ENCODE measurements at places on chromosomes 3 and 15.

GRCh38 chr3:146125951-146126350 is 35.0 kb downstream of the PLOD2 start:
- no peak for DNase-seq

DNA sequence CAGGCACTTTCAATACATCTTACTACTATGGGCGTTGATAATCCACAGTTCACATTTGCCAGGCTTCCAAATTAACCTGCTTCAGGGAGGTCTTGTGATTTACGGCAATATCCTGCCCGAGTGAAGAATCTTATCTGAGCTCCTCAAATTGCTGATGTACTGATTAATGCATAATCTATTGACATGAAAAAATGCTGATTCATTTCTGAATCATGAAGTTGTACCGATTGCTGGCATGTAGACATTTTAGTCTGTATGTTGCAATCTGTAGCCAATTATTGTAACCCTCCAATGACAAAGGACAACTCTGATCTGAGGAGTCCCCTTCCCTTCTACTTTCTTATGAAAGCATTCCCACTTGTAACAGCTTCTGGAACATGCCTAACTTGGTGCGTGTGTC is 97.2 kb downstream of the SEC22A start:
- DNase-seq, result no peak

DNA sequence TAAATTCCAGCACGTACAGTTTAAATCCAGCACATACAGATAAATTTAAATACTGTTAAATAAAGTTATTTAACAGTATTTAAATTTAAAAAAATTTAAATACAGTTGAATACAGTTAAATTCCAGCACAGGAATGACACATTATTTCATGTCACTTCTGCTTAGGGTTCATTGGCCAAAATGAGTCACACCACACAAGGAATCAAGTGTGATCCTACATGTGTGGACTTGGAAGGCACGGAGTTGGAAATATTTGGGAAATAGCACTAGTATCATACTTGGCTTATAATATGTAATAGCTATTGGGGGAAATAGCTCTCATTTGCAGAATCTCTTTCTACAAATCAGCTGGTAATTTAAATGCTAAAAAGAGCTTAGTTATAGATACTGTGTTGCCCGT is 10.6 kb downstream of the RAB7A start:
- DNase-seq, result no peak

- no peak for DNase-seq
Observed at GRCh38 chr15:99571299-99571698, 5.5 kb downstream of the MEF2A start.

- DNase-seq, result no peak
Observed at GRCh38 chr3:62183969-62184368, 189.4 kb downstream of the FEZF2 start.

DNA sequence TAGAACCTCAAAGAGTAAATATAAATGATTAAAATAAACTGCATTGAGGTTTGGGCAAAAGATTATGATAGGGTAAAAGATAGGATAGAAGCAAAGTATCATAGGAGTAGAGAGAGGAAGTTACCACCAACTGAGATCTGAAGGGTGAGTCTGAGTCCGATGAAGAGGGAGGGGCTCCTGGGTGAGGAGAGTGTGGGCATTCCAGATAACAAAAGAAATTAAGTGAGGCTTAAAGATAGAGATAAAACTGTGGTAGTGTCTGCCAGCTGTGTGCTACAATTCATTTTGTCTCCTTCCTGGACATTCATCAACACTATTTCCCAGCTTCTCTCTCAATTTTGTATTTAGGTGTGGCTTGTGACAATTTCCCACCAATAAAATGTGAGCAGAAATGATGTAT is 343.0 kb upstream of the PLSCR5 start:
- DNase-seq, result no peak

Measured in hematopoietic multipotent progenitor cell treated with erythropoietin and hydrocortisone succinate and interleukin-3 and kit ligand, for 15 days (in vitro differentiated cells).